ENCODE measurements at places on chromosomes 5 and 9. TPM values are rescaled to one million over a fixed set of nuclear protein-coding genes. Genes with fewer than 3 reads are reported as not detected.

RIMOC1 gene
- 28.2 TPM for polyA plus RNA-seq

- no peak for DNase-seq
Measured at GRCh38 chr5:43412644-43413043, 453 bp upstream of the CCL28 start.

DNA sequence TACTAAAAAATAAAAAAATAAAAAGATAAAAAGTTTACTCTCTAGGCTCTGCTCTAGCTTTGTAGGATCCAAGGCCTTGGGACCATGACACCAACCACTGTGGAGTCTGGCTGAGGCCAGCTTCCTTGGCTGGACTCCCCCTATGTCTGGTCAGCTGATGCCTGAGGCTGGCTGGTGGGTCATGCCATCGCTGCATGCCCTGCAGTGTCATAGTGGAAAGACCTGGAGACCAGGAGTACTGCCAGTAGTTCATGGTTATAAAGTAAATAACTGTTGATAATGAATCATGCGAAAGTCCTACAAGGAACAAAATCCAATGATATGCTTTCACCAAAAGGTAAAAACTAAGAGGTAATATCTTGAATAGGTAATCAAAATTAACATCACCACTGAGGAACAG is 43.2 kb downstream of the GARNL3 start:
- DNase-seq: no peak

DNA sequence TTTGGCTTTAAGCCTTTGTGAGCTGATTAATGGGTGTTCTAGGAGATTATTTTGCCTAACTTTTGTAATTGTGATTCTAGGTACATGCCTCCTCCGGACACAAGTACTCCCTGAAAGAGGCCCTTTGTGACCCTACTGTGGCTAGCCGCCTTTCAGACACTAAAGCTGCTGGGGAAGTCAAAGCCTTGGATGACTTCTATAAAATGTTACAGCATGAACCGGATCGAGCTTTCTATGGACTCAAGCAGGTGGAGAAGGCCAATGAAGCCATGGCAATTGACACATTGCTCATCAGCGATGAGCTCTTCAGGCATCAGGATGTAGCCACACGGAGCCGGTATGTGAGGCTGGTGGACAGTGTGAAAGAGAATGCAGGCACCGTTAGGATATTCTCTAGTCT is 13.6 kb downstream of the ITGA1 start:
- DNase-seq: no peak

DNA sequence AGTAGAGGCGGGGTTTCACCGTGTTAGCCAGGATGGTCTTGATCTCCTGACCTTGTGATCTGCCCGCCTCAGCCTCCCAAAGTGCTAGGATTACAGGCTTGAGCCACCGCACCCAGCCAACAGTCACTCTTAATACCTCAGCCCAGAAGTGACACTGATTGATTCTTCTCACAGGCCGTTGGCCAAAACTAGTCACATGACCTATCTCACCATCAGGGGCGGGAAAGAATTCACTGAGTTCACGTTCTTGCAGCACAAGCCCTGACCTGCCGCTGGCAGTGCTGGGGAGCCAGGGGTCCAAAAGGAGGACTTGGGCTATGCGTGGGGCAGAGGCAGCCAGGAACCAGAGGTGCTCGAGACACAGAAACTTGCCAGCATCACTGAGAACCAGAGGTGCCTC is 55.0 kb upstream of the CPLX2 start:
- no peak for DNase-seq

- DNase-seq: no peak
Measured at GRCh38 chr5:109605207-109605730, 84.5 kb upstream of the MAN2A1 start.

All from left renal cortex interstitium (tissue), 4 donors.